ENCODE measurements at places on chromosomes 1 and 21.
A peak's percentile ranks its signal among the peaks of the same experiment; 100 is the strongest.

DNA sequence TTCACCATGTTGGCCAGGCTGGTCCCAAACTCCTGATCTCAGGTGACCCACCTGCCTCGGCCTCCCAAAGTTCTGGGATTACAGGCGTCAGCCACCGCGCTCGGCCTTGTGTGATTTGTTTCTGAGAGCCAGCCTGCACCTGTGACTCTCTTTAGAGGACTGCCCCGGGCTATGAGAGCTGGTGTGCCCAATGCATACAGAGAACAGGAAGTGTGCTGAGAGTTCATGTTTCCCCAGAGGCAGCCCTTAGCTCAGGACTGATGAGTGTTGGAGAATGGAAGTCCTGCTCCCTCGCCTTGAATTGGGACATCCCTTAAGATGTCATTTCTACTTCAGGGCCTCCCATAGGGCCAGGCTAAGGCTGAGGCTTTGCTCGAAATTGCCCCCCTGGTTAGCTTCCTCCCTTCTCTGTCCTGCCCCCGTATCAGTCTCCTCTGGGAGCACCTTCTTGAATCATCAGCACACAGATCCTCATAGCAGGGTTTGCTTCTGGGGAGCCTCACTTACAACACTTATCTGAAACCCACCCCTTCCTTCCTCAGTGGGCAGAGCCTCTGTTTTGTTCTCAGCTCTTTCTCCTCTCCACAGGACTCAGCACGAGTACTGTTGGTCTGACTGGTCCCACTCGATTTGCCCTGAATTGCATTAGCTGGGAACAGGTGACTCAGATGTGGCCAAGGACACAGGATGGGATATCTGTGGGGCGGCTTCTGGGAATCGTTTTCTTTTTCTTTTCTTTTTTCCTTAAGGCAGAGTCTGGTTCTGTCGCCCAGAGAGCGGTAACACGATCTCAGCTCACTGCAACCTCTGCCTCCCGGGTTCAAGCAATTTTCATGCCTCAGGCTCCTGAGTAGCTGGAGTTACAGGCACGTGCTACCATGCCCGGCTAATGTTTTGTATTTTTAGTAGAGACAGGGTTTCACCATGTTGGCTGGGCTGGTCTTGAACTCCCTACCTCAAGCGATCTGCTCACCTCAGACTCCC, 80.1 kb downstream of the UBIAD1 start:
- no peak for DNase-seq

GRCh38 chr1:147545133-147545532, 3.8 kb downstream of the BCL9 start:
- DNase-seq = peak; percentile 81

GRCh38 chr1:10941891-10942541, 70.4 kb upstream of the TARDBP start:
- peak; percentile 24 for DNase-seq

DNA sequence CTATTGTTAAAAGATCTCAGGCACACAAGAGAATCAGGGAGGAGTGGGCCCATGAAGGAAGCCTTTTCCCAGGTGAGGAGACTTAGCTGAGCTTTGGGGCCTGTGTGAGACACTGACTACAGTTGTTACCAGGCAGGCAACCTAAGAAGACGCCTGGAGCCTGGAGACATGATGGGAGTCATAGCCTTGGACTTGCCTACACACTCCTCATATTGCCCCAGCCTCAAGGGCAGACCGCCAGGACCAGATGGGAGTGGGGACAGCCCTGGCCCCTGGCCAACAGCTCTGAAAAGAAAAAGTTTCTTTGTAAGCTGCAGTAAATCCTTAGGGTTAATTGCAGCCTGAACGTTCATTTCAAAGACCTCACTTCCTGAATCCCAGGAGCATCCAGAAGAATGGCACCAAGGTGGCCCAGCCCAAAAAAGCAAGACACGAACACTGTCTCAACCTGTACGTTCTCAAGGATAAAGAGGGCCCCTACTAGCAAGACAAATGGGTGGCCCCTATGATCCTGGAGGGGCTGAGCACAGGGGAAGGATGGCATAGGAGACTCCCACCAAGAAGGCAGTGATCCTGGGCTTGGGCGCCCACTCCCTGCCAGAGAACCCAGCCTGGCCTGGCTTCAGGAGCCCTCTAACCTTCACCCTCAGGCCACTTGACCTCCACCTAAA, 33.2 kb upstream of the BTG2 start:
- no peak for DNase-seq

GRCh38 chr1:63108206-63108605, 214.2 kb upstream of the FOXD3 start:
- DNase-seq = peak; percentile 21

DNA sequence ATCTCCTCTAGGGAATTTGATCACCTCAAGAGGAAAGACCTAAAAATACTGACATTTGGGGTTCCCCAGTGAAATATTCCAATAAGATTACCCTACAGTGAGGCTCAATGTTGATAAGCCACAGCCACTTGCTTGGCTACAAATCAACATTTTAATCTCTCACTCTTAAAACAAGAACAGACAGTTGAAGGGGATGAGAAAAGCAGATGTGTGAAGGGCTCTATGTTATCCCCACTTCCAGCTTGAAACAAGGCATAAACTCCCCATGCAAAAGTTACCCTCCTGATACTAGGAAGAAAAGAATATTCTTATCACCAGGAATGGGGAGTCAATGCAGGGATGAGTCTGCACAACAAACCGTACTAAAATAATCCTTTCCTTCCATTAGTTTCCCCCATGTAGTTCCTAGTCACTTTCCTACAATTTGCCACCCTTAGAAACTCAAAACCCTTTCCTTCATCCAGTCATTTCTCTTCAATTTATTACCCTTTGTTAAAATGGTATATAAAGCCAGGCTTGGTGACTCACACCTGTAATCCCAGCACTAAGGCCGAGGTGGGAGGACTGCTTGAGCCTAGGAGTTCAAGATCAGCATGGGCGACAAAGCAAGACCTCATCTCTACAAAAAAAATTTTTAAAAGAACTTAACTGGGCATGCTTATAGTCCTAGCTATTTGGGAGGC, 29.5 kb downstream of the LPGAT1 start:
- no peak for DNase-seq

DNA sequence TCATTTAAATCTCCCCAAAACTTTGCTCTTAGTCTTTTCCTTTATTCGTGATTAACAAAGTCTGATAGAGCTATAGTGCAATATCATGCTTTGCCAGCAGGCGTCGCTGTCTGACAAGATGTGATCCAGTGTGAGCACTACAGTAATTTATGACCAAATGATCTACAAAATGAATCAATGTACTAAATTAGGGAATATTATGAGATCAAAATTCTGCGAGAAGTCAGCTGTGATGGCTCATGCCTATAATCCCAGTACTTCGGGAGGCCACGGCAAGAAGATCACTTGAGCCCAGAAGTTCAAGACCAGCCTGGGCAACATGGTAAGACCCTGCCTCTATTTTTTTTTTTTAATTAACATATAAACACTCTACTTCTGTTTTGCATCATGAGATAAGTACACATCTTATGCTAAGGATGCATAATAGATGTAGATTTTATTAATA, 3.6 kb upstream of the SPSB1 start:
- peak; percentile 68 for DNase-seq

- no peak for DNase-seq
Measured at GRCh38 chr1:165603810-165604209, 27.2 kb upstream of the MGST3 start.

GRCh38 chr1:60952612-60953111, 129.7 kb upstream of the NFIA start:
- no peak for DNase-seq

- DNase-seq = no peak
Measured at GRCh38 chr1:60620087-60620486, 462.3 kb upstream of the NFIA start.

GRCh38 chr1:31580891-31581603, 4.7 kb downstream of the TINAGL1 start:
- no peak for DNase-seq

DNA sequence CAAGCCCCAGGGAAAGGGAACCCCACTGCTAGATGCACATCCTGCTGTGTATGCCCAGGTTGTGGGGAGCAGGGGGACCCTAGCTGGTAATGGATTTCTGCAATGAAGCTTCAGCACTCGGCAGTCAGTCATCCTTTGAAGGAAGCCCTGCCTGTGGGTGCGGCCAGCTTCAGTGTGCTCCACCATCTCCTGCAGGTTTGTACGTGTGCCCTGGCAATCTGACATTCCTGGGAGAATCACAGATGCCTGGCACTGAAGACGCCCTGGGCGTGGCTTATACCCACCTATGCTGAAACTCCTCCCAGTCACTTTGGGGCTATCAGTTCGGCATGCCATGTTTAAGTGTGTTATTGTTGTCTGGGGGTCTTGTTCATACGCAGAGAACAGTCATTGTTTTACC, 6.8 kb downstream of the SPRR5 start:
- no peak for DNase-seq

GRCh38 chr1:221794079-221794670, 52.3 kb upstream of the DUSP10 start:
- peak; percentile 33 for DNase-seq

- no peak for DNase-seq
Measured at GRCh38 chr1:214316593-214316992, 35.6 kb downstream of the SMYD2 start.

Data from RPMI7951 (cell line).